ENCODE measurements at places on chromosomes 7 and 10. TPM values are rescaled to one million over a fixed set of nuclear protein-coding genes. Genes with fewer than 3 reads are reported as not detected.

The MYH16 gene
- polyA plus RNA-seq: not detected

The BRAT1 gene
- polyA plus RNA-seq: 21.4 TPM

The AKR1D1 gene
- not detected for polyA plus RNA-seq

DNA sequence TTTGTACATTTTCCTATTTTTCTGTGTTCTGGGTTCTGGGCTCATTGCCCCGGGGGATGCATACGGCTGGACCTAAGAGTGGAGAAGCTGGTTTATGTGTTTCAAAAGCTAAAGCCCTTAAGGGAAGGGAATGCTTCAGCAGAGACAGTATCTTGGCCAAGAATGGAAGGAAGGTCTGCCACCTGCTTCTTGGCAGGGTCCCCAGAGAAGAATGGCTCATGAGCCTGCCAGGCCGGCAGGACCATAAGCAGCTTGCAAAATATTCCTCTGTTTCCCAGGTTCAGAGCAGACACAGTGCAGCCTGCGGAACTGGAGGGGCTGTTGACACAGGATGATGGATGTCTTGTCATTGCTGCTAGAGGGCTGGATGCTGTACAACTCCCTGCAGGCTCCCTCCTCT, 7.8 kb upstream of the ABHD11 start:
- DNase-seq: no peak

DNA sequence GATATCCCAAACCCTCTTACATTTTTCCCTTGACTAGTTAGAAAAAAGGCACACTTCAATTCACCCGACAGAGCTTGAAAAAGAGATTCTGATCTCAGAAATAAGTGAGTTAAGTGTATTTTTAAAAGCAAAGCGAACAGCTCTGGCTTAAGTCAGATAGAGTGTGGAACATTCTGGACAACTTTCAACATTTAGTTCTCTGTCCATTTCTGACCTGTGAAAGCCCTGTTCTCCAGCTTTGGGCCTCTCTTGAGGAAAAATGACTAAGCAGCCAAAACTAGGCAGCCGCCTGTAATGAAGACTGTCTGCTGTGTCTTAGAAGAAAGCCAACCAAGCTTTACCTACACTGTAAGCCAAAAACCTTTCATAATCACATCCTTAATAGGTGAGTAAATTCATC, 50.5 kb downstream of the CDK6 start:
- no peak for DNase-seq

- DNase-seq: no peak
These were observed 57.5 kb upstream of the CHCHD3 start for GRCh38 chr7:133139350-133139749.

- no peak for DNase-seq
These were observed 71.3 kb upstream of the CYP26C1 start for GRCh38 chr10:92989250-92989649.

GRCh38 chr7:118330388-118330787, 105.9 kb downstream of the ANKRD7 start:
- no peak for DNase-seq

GRCh38 chr7:20348125-20348807, 17.6 kb downstream of the ITGB8 start:
- no peak for DNase-seq

Measured in CD4-positive, CD25-positive, alpha-beta regulatory T cell (primary cell).